ENCODE measurements at places on chromosomes 1 and 21. TPM values are rescaled to one million over a fixed set of nuclear protein-coding genes. Genes with fewer than 3 reads are reported as not detected.

SAMD11 gene
- 4.4 TPM for total RNA-seq

HMGCS2 gene
- not detected for total RNA-seq

FMO1 gene
- 2.3 TPM for total RNA-seq

GNG4 gene
- total RNA-seq, result 81.0 TPM

CTH gene
- 7.8 TPM for total RNA-seq

PAPPA2 gene
- total RNA-seq, result 4.2 TPM

SH2D1B gene
- not detected for total RNA-seq

RHD gene
- total RNA-seq, result 0.92 TPM

REG4 gene
- total RNA-seq, result not detected

IL20 gene
- not detected for total RNA-seq

PIGP gene
- total RNA-seq, result 5.1 TPM

TDRD10 gene
- total RNA-seq, result 0.46 TPM

SPRR2G gene
- not detected for total RNA-seq

RNU1-3 gene
- under 0.01 TPM for total RNA-seq

LCE1A gene
- not detected for total RNA-seq

CA6 gene
- total RNA-seq, result not detected

MAP1LC3C gene
- 1.6 TPM for total RNA-seq

CCT3 gene
- 279 TPM for total RNA-seq

GPR52 gene
- 5.8 TPM for total RNA-seq

OPTC gene
- not detected for total RNA-seq

SYNC gene
- total RNA-seq, result 7.8 TPM

RNF2 gene
- 88.6 TPM for total RNA-seq

LDLRAD1 gene
- not detected for total RNA-seq

LMO4 gene
- 134 TPM for total RNA-seq

C8A gene
- total RNA-seq, result not detected

KIRREL1 gene
- total RNA-seq, result 21.2 TPM

PDZK1IP1 gene
- not detected for total RNA-seq

CTSS gene
- total RNA-seq, result 19.8 TPM

COL11A1 gene
- total RNA-seq, result 36.7 TPM

LCE1C gene
- not detected for total RNA-seq

OLIG2 gene
- total RNA-seq, result 51.4 TPM

TCEA3 gene
- total RNA-seq, result 2.3 TPM

KISS1 gene
- not detected for total RNA-seq

LCE2A gene
- not detected for total RNA-seq

ARMH1 gene
- 5.8 TPM for total RNA-seq

CTBS gene
- total RNA-seq, result 3.7 TPM

CAMK2N1 gene
- 128 TPM for total RNA-seq

RIPPLY3 gene
- total RNA-seq, result 0.23 TPM

CYP4A22 gene
- total RNA-seq, result not detected

ATP1A2 gene
- 131 TPM for total RNA-seq

IGSF9 gene
- total RNA-seq, result 3.9 TPM

IVL gene
- not detected for total RNA-seq

FLVCR1 gene
- total RNA-seq, result 38.8 TPM

OR10Z1 gene
- total RNA-seq, result not detected

RUNX3 gene
- 0.23 TPM for total RNA-seq

CRP gene
- total RNA-seq, result not detected

PERM1 gene
- not detected for total RNA-seq

SRGAP2C gene
- 58.1 TPM for total RNA-seq

CHRNB2 gene
- total RNA-seq, result 31.6 TPM
